ENCODE measurements at places on chromosomes 11 and 22. TPM values are rescaled to one million over a fixed set of nuclear protein-coding genes. Genes with fewer than 3 reads are reported as not detected.

- DNase-seq: no peak
Observed at GRCh38 chr11:7651700-7652099, 21.6 kb downstream of the CYB5R2 start.

The KRTAP5-7 gene
- not detected for total RNA-seq

DNA sequence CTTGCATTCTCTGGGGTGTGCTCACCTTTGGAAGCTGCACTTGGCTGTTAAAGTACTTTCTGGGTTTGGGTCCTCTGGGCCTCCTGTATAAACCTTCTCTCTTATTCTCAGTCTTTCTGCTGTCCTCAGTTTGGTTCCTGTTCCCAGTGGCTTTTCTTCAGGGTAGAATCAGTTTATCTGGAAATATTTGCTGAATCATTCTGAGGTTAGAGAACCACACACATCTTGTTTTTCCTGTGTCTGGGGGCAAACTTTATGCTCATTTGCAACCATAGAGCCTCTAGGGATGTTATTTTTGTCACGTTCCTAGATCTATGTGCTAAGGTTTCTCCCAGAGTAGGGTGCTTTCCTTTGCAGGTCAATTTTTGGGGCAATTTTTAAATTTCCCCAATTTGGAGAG, 224.3 kb upstream of the C11orf87 start:
- no peak for DNase-seq

- no peak for DNase-seq
Observed at GRCh38 chr11:64472593-64473455, 113.9 kb downstream of the RPS6KA4 start.

DNA sequence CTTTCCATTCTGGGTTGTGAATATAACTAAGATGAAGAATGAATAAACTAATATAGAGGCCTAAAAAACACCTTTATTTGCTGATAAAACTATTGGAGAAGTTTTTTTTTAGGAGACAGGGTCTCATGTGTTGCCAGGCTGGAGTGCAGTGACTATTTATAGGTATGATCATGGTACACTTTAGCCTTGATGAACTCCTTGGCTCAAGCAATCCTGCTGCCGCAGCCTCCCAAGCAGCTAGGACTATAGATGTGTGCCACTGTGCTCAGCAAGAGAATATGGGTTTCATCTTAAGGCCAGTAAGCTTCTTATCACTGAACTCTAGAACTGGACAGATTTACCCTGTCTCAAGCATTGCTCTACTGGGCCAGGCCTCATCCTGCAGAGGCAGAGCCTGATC, 26.6 kb downstream of the CCDC90B start:
- no peak for DNase-seq

The VSIG2 gene
- 8.7 TPM for total RNA-seq

GRCh38 chr22:35928285-35928798, 100.3 kb downstream of the RBFOX2 start:
- no peak for DNase-seq

The AIFM3 gene
- total RNA-seq: 2.6 TPM

DNA sequence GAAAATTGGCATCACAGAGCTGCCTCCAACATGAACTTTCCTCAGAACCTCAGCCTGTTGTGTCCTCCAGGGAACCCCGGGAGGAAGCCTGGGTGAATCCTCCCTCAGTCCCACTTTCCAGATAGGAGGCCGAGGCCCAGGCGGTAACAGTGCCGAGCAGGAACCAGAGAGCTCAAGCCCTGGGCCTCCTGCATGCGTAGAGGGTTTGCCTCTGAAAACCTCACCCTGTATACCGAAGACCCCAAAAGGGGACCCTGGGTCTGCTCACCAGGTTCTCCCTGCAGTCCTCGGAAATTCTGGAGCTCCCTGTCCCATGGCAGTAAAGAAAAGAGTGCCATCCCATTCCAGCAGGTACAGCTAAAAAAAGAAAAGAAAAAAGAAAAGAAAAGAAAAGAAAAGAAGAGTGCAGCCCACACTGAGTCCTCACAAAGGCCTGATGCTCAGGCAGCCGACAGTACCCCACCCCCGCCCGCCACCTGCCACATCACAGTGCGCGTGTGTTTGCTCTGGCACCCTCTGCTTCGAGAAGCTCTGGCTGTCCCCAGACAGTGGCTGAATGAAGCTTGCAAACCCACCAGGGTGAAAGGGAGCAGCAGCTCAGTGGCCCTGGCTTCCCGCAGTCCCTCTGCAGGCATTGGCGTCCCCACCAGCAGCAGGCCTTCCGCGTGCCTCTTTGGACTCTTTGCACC, 28.4 kb upstream of the FADD start:
- no peak for DNase-seq

Measured in type B pancreatic cell (in vitro differentiated cells).